ENCODE measurements at places on chromosomes 16 and 17.

DNA sequence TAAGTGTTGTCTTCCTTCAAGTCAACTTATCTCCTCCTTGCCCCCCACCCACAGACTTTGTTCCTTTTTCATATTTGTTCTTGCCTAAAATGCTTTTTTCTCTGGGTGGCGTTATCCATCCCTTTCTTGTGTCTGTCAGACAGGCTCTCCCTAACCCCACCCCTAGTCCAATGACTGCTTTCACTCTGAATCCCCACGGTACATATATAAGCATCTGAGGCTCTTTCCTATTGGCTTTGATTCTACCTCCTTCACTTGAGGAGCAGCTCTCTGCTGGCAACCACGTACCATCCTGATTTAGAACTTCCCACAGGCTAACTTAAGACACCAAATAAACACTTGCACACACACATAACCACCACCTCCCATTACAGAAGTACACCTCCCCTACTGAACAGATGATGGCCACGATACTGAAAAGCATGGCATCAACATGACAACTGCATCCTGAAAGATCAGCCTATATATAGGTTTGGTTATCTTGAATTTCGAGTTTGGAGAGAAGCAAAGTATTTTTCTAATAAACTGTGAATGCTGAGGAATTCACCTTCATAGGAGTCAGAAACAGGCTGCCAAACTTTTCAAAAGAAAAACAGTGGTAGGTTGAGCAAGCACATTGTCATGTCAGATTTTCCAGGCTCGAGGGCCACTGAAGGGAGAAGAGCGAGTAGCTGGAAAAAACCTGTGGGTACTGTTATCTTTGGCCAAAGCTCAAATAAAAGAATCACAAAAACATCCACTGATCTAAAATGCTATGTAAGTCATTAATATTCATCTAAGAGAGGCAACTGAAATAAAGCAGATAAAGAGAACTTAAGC is 24.3 kb downstream of the STAT3 start:
- peak; percentile 72 for DNase-seq

DNA sequence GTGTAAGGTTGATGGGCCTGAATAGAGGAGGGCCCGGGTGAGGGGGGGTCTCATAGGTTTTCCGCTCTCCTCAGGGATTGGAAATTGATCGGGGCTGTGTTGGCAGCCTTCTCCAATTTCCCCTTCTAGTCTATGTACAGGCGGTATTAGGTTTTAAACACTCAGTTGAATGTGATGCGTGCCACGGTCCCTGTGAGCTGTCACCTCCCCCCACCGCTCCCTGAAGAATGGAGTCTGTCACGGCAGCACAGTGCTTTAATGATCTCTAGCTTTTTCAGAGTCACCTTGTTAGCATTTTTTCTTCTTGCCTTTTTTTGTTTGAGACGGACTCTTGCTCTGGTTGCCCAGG is 800 bp downstream of the COX4I1 start:
- peak; percentile 13 for DNase-seq

DNA sequence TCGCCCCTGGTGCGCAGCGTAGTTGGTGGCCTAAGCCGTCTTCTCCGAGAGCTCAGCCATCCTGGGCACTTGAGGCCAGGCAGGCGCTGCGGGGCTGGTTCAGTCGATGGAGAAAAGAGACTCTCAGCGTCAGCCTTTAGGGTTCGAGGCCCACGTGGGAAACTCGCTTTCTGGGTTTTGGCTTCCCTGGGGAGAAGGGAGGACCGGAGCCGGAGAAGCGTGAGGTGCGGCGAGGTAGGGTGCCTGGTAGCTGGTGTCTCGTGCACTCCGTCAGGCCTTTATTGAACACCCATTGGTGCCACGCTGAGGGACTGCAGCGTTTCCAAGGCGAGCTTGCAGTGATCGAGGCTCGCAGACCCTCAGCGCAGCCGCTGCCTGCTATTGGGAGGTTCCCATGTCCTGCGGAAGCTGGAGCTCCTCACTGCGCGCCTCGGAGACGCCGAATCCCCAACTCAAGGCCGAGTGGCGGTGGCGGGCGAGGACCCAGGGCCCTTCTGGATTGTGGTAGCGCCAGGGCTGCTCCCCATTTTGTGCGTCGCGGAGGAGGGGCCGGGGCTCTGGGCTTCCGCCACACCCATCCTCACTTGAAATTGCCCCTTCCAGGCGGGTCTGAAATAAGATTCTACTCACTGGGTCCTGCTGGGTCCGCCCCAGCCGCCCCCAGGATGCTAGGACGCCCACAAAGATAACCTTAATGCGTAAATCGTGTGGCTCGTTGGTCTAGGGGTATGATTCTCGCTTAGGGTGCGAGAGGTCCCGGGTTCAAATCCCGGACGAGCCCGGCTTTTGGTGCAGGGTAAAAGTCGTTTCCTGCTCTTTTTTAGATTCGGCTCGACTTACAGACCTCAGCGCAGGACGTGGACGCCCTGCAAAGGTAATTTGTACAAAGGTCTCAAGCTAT is 1.2 kb downstream of the OR1F1 start:
- DNase-seq: peak; percentile 73

GRCh38 chr17:54861471-54861983 is 39.1 kb upstream of the TOM1L1 start:
- no peak for DNase-seq

- DNase-seq: no peak
Measured at GRCh38 chr16:8853150-8853549, 15.7 kb downstream of the CARHSP1 start.
